Activated naive CD8-positive, alpha-beta T cell treated with anti-CD3 and anti-CD28 coated beads for 36 hours (primary cell): ENCODE measurements at places on chromosomes 7 and 10. TPM values are rescaled to one million over a fixed set of nuclear protein-coding genes. Genes with fewer than 3 reads are reported as not detected.

GRCh38 chr7:102473271-102473991 is 5.3 kb downstream of the POLR2J start:
- DNase-seq = no peak

Gene LRGUK
- total RNA-seq = 0.12 TPM

Gene TMEM176A
- total RNA-seq = not detected

Gene SLC29A4
- total RNA-seq = 1.6 TPM
